ENCODE measurements at places on chromosomes 3 and 15.

GRCh38 chr3:44323341-44323955, 15.1 kb upstream of the TCAIM start:
- DNase-seq = peak; percentile 40

DNA sequence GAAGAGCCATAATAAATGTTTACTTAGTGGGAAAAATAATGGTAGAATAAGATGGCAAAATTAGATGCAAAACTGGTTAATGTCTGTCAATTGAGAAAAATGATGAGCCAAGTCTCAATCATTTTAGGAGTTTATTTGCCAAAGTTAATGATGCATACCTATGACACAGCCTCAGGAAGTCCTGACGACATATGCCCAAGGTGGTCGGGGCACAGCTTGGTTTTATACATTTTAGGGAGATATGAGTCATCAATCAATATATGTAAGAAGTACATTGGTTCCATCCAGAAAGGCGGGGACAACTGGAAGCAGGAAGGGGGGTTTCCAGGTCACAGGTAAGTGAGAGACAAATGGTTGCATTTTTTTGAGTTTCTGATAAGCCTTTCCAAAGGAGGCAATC, 31.5 kb downstream of the CLEC3B start:
- no peak for DNase-seq

DNA sequence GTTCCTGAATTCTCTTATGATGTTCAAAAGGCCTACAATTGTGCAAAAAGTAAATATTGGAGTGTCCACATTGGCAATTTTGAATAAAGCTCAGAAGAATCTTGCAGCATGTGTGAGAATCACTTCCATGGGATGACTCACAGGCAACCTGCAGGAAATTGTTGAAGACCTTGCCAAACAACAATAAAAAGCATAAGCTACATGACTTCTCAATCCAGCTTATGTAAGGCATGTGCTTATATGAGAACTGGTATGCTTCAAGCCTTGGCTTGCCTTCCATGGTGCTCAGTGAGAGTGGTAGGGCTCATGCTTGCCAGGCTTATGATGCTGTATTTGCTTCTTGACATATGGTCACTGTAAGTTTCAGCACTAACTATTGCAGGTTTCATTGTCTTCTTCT, 18.4 kb upstream of the BCHE start:
- no peak for DNase-seq

GRCh38 chr3:65617209-65617608, 421.5 kb downstream of the MAGI1 start:
- DNase-seq = no peak

DNA sequence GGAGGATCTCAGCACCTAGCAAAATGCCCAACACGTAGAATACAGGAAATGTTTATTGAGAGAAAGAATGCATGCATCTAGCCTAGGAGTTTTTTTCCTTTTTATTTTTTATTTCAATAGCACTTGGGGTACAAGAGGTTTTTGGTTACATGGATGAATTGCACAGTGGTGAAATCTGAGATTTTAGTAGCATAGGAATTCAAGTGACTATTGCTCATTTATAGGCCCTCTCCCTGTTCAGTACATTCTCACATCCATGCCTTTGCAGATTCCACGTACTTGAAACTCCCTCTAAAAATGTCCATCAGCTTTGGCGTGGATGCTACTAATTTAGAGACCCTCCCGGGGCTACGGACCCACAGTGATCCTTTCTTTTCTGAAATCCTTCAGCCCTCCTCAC, 61.7 kb upstream of the PIAS1 start:
- no peak for DNase-seq

GRCh38 chr15:29880341-29880740, 58.1 kb upstream of the TJP1 start:
- no peak for DNase-seq

GRCh38 chr3:62630664-62631063, 244.6 kb downstream of the CADPS start:
- no peak for DNase-seq

DNA sequence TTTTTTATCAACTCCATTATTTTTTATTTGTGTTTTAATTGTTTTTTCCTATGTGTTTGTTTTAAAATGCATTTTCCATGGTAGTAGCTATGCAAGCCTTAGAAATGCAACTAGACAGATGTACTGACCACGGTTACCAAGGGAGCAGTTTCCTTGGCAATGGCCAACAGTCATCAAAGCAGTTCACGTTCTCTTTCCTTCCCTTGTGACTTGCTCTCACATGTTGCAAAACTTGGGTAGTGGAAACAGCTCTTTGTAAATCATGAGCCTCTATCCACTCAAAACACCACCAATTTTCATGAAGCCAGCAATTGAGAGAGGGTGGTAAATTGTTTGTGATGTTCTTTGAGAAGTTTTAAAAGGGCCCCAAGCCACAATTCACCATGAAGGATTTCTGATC, 499.4 kb upstream of the MDFIC2 start:
- no peak for DNase-seq

GRCh38 chr3:148331081-148331846, 366.4 kb upstream of the AGTR1 start:
- no peak for DNase-seq

DNA sequence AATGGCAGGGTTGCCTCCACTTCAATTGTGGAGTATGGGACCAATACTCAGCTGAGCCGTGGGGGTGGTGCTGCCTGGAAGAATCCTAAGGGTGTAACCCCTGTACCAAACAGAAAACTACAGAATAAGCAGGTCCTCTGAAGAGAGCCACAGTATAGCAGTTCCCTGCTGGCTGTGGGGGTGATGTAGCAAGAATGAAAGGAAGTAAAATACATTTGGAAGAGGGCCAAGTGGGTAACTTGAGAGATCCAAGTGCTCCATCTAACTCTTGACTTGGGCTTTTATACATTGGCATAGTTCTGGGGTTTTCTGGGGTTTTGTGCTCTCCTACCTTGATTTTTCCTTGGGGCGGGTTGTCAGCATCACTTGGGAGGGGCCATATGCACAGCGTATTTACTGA, 341.4 kb downstream of the OTOL1 start:
- no peak for DNase-seq

DNA sequence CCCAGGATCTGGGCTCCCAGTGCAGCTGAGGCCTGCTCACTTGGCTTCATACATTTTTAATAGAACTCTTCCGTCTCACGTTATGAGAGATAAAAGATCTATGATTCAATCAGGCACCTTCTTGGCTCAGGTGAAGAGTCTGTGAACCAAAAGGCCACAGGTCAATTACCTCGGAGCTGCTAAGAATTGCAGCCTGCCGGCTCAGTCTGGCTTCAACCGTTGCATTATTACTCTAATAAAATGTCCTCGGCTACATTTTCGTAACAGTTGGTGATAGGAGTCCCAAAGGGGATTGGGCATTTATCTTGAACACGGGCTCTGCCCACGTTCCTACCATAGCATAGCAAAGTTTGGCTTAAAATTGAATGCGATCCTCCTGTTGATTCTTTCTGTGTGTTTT, 176.3 kb downstream of the SLCO3A1 start:
- DNase-seq = no peak

- DNase-seq = no peak
Measured at GRCh38 chr3:59481776-59482400, 432.1 kb upstream of the CFAP20DC start.

- DNase-seq = no peak
Measured at GRCh38 chr3:18442756-18443664, 17.9 kb upstream of the SATB1 start.
